Inflammatory macrophage treated with lipopolysaccharide for 1 hour (primary cell): ENCODE measurements at places on chromosomes 12 and 14.

- DNase-seq: no peak
Observed at GRCh38 chr12:111798182-111798581, 31.4 kb downstream of the ALDH2 start.

DNA sequence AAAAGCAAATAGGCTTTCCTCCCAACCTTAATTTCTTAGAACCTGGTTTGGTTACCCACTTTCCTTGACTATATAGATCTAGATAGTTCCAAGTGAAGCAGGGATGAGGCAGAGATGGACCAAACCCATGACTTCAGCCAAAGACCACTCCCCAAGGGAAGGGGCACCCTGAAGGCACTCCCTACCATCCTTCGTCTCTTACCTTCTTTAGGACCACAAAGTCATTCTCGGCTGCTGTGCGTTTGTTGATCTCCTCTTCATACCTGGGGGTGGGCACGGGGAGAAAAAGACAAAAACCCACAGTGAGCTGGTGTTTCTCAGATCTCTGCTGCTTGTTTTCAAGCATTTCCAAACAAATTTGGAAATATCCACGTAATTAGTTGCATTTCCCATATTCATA, 3.4 kb downstream of the KRT4 start:
- DNase-seq: no peak

DNA sequence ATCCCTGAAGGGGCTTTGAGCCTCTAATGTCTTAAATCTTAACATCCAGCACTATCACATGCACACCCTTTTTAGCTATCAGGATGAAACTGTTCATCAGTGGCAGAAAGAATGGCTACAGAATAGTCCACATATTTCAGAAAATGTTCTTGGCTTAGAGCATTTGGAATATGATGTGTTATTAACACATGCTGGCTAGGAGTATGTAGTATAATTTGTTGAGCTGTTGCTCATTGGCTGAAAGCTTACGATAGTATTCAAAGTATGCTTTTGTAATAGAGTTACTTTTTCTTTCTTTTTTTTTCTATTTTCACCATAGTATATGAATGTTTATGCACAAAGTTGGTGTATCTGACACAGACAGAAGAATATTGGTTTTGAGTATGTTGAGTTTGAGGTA, 55.1 kb downstream of the MNAT1 start:
- DNase-seq: no peak

DNA sequence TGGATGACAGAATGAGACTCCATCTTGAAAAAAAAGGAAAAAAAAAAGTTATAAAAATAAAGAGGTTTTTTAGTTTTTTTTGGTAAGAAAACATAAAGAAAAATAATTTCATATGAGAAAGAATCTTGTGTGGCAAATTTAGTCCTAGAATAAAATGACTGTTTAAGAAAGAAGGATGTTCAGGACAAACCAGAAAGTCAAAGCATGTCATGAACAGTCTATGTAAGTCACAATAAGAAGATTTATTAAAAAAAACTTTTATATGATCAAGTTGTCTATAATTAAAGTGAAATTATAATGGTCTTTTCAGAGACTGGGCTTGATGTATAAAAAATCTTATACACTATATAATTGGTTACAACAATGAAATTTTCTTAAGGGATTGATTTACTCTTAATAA, 68.1 kb upstream of the HECTD1 start:
- no peak for DNase-seq

DNA sequence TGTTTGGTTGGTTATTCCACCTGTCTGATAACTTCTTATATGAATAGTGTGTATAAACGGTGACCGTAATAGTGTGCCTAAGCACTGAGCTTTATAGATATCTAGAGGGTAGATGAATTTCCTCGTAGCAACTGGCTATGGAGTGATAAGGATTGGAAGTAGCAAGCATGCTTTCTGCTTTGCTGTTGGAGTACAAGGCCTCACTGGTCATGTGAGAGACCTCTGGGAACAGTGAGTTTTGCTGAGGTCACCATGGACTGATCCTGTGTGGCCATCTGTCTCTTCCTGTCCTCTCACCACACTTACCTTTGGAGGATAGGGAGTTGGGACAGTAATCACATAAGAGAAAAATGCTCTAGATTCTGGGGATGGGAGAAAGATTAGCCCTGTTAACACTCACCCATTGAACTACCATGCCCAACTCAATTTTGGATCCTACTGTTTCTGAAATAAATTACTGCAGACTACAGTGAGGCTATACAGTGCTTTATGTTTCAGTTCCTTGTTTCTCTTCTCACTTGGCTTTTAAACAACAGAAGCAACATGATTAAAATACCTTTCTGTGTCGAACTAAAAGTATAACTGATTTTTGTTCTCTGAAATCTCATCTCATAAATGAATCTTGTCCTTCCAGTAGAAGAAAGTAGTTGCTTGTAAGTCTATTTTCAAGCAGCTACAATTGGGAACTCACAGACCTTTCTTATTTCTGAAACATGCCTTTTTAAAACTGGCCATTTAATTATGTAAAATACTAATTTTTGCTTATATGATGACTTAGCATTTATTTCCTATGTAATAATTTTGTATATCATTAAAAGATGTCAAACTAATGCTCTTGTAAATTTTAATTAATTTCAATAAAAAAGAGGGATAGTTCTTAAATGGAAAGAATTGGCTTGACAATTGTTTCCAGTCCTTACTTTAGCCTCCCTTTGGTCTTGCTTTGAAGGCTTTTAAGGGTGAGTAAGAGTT, 8.3 kb downstream of the TMX1 start:
- no peak for DNase-seq

DNA sequence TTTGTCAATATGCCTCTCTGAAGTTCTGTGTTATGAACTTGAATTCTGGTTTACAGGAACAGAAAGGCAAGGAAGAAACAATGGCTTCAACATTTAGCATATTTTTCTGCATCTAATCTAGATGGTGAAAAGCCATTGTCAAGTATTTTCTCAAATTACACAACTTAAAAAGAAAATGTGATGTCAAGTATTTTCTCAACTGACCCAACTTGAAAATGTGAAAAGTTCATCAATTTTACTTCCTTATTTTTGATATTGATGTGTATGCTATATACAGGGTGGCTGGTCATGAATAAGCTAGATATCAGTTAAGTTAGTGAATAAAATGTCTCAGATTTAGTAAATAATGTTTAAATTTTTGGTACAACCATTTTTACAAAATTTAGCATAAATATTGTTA, 196.7 kb downstream of the ALX1 start:
- peak; percentile 55 for DNase-seq

DNA sequence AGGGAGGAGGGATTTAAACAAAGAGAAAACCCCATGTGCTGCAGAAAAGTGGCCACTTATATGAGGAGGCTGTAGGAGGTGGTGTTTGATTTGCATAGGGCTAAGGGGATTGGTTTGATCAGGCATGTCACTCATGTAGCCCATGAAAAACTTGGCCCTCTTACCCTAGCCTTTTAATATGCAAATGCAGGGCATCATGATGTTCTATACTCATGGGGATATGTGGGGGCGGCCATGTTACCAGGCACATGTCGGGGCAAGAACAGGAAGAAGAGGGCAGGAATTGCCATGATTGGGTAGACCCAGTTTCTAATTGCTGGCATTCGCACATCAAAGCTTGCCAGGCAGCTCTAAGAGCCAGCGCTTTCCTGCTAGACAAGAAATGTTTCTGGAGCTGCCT, 28.8 kb downstream of the KLRK1 start:
- no peak for DNase-seq
